Stimulated activated effector memory CD8-positive, alpha-beta T cell treated with anti-CD3 and anti-CD28 coated beads, Interleukin-12 subunit alpha, Interleukin-12 subunit beta, amount 100 ng/mL, for 72 hours (primary cell): ENCODE measurements at places on chromosomes 16 and 17.

DNA sequence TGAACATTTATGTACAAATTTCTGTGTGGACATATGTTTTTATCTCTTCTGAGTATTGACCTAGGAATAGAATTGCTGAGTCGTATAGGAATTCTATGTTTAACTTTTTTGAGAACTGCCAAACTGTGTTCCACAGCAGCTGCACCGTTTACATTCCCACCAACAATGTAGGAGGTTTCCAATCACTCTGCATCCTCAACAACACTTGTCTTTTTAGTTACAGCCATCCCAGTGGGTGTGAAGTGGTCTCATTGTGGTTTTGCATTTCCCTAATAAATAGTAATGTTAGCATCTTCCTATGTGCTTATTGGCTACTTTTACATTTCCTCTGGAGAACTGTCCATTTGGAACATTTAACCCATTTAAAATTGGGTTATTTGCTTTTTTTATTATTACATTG is 36.6 kb upstream of the NACA2 start:
- DNase-seq: no peak

- DNase-seq: no peak
Observed at GRCh38 chr16:56617212-56618085, 8.1 kb upstream of the MT1E start.

GRCh38 chr17:15076991-15077663 is 188.0 kb downstream of the PMP22 start:
- DNase-seq: no peak

DNA sequence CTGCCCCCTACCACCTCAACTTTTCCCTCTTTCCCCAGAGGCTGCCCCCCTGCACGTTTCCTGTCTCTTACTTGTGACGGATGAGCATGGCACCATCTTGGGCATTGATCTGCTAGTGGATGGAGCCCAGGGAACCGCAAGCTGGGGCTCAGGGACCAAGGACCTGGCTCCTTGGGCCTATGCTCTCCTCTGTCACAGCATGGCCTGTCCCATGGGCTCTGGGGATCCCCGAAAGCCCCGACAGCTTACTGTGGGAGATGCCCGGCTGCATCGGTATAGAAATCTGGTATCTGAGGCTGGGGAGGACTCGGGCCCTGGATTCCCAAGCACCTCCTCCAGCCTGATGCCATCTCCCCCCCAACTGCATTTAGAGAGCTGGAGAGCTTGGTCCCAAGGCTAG is 1.8 kb upstream of the CXCL16 start:
- DNase-seq: no peak

DNA sequence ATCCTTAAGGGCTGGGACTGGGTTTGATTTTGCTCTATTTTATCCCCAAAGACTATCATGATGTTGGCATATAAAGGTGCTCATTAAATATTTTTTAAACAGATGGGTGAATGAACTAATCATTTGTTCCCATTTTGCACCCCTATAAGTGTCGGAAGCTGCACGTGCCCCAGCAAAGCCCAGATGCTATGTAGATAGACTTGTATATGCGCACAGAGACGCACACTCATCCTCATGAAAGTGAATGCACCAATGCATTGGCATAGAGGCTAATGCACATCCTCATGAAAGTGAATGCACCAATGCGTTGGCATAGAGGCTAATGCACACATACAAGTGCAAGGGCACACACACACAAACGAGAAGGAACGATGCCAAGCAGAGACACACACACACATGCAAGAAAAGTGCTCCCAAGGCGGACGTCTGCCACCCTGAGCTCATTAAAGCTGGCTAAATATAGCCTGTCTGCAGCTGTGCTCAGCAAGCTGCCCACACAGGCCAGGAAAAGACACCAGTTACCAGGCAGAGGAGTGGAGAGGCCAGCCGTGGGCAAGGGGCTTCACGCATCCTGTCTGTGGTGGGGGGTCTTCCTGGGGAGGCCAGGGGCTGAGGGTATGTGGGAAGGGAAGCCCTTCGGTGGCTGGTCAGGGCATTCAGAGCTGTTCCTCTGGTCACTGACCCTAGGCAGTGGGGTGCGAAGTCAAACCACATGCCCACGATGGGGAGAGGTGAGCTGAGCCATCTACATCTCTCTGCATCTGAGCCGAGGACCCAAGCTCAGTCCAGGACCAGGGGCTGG is 52.6 kb downstream of the PIMREG start:
- DNase-seq: no peak

- DNase-seq: no peak
Observed at GRCh38 chr16:79993629-79994209, 393.2 kb upstream of the MAF start.

- no peak for DNase-seq
Observed at GRCh38 chr16:70774261-70774660, 26.7 kb downstream of the VAC14 start.

DNA sequence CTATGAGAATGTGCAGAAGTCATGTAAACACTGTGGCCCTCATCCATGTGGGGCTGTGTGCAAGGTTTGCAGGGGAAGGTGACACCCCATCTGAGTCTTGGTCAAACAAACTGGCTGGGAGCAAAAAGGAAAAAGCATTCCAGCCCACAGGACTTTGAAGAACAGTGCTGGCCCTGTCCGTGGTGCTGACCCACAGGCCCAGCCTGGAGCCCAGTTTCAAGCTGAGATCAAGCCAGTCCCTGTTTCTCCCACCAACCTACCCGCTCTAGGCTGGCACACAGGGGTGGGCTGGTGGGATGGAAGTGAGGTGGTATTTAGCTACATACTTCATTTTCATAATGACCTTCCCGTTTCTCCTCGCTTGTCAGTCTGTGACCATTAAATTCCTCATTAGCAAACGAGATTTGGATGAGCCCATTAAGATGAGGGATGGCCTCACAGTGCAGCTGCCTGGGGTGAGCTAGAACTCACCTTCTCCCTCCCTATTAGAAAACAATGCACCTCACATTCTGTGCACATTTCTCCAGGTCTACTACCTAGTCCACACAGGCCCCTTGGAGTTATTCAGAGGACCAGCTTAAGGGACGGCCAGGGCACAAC is 12.6 kb upstream of the RPL38 start:
- no peak for DNase-seq

- no peak for DNase-seq
Observed at GRCh38 chr17:8563981-8564602, 66.4 kb downstream of the MYH10 start.

GRCh38 chr16:66494916-66495315 is 55.0 kb downstream of the TK2 start:
- no peak for DNase-seq

DNA sequence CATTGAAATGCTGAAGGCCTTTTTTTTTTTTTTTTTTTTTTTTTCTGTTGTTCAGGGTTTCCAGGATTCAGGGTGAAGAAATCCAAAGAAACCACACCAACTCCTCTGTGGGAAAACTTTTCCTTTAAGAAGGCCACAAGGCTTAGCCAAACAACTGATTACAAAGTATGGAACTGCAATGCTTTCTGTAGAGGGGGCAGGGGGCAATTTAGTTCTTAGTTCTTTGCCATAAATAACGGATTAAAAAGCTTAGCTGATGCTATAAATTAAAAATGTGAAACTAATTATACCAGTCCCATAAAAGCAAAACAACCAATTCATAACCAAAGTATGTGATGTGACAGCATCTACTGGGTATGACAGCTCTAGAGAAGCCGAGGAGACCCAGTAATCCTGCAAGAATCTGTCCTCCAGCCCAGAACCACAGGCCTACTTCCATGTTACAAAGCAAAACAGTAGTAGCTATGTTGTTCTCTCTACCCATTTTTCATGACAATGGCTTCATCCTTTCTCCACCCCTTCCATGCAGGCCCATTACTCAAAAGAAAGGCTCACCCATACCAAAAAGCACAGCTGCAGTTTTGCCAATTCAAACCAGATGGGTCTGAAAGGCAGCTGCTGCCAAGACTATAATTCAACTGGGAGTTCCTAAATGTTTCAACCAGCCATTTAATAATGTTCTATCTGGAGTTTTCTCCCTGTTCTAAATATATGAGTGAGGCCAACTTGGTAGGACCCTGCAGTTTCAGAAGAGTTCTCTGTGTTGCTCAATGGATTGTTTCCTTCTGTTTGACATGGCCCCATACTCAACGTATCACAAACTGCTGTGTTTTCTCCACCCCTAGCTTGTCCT is 167.1 kb upstream of the ZFHX3 start:
- DNase-seq: no peak

DNA sequence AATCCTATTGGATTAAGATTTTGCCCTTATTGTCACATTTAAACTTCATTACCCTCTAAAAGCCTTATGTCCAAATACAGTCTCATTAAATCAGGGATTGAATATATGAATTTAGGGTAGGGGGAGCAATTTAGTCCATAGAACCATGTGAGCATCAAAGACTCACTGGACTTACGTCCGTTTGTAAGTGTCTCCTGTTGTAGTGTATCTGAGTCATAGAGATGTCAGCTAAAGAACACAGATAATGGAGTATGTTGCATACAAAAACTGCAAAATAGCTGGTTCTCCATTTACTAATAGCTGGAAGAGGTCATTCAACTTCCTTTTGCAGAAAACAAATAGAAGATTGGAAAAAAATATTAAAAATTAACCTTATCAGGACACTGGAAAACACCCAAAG is 599.1 kb upstream of the SOX9 start:
- no peak for DNase-seq

- DNase-seq: no peak
Observed at GRCh38 chr16:57759541-57760356, 24.2 kb downstream of the KATNB1 start.

- no peak for DNase-seq
Observed at GRCh38 chr17:70037498-70037897, 37.5 kb upstream of the KCNJ16 start.

DNA sequence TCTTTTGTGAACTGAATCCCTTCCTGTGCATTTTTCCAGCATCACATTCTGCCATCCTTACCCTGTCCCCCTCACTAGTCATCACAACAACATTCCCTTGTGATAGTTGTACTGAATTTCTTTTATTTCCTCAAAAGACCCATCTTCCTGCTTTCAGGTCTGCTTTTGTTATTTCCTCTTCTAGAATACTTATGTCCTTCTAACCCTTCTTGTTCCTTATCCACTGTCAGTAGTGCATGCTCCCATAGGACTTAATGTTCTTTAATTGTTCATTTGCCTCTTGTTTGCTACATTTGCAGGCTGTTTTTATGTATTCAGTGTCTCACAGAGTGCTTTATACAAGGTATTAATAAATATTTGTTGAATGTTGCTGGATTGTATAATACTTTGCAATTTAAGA is 73.0 kb downstream of the BCAS3 start:
- no peak for DNase-seq

DNA sequence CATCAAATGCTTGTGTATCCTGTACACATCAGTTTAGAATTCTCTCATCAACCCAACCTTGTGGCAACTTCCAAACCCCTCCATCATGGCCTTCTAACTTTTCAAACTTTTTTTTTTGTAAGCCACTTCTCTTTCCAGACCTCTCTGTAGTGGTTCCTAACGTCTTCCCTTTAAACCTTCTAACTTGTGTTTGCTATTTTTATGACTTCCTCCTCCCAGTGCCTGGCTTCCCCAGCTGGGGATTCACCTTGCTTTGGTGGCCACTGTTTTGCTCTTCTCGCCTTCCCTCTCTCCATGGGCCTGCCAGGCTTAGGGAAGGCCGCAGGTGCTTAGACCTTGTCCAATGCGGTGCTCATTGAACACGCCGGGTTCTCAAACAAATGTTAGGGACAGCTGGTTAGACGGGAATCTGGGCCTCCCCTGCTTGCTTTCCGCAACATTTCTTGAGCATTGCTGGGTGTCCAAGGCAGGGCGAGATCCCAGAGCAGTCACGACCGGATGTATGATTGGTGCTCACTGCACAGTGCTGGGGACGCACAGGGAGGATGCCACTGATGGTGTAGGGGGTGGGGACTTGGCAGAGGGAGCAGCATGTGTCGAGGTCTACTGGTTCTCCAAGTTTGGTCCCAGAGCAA is 1.1 kb upstream of the XYLT2 start:
- no peak for DNase-seq

DNA sequence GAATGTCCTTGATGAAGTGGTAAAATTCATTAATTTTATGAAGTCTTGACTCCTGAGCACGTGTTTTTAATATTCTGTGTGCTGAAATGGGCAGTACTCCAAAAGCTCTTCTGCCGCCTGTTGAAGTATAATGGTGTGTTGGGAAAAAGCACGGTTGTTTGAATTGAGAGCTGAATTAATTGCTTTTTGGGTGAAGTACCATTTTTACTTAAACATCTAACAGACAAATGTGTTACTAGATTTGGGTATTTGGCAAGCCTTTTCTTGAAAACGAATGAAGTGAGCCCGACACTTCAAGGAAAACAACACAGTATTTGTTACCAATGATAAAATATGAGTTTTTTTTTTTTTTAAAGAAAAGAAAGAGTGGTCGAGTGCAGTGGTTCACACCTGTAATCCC is 22.5 kb downstream of the WWP2 start:
- no peak for DNase-seq

GRCh38 chr17:34858591-34859565 is 102.4 kb downstream of the CCT6B start:
- DNase-seq: no peak

DNA sequence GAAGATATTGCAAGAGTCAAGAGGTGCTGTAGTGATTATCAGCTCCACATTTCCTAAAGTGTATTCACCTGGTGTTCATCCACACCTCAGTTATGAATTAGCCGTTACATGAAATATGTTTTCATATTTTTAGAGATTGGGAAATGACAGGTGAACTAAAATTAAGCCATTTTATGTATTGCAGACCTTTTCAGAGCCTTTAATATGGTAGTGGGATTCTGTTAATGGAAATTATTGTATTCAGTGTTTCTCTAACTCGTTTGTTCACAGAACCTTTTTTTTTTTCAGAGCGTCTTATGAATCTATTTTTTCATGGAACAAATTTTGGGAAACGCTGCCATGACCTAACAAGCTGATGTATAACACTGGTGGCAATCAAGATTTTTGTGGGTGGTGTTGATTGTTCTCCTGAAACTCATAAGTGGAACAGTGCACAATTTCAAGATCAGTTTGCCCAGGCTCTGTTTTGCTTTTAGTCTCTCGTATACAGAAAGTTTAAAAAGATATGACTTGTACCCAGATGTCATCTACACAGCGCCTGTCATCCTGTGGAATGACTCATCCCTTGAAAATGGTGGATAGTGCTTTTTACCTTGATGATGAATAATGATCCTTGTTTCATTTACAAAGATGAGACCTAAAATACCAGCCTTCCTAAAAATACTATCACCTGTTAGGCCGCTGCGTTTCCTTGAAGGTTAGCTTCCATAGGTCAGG is 88.8 kb downstream of the ARHGAP44 start:
- no peak for DNase-seq

DNA sequence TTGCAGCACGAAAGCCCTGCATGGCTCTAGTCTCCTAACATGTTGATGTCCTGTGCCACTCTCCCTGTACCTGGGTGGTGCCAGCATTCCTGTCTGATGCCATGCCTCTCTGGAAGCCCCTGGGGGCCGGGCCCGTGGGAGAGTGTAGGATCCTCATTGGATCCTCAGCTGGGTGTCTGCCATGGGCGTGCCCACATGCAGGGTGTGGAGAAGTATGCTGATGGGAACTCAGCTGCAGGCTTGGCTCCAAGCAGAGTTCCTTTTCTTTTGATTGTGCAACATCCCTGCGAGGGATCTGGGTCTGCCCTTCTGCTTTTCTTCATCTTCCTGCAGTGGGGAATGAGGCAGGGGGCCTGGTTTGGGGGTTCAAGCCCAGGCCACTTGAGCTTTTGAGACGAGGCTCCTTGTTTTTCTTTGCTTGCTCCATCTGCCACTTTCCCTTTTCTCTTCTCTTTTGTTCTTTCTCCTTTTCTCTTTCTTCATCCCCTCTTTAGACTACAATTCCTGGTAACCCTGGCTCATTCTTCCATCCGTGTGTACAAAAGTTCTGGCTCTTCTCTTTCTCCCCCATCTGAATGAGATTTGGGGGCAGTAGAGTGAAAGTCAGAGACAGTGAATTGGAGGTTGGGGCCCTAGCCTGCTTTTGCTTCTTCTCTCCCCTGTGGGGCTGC is 32.9 kb downstream of the KSR1 start:
- no peak for DNase-seq
